Glutamatergic neuron (in vitro differentiated cells): ENCODE measurements at places on chromosomes 13 and 19. TPM values are rescaled to one million over a fixed set of nuclear protein-coding genes. Genes with fewer than 3 reads are reported as not detected.
A peak's percentile ranks its signal among the peaks of the same experiment; 100 is the strongest.

DNA sequence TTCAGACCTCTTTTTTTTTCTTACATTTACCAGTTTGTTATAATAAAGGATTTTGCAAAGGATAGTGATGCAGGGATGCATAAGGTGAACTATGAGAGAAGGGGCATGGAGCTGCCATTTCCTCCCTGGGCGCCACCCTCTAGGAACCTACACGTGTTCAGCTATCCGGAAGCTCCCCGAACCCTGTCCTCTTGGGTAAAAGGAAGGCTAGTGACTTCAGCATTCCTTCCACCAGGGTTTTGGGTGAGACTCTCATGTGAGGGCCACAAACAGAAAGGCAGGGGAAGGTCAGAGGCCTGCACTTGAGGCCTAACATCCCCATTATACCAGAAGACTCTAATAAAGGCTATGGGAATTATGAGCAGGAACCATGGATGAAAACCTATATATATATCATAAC lies 57.3 kb downstream of the IFT88 start:
- no peak for DNase-seq

DNA sequence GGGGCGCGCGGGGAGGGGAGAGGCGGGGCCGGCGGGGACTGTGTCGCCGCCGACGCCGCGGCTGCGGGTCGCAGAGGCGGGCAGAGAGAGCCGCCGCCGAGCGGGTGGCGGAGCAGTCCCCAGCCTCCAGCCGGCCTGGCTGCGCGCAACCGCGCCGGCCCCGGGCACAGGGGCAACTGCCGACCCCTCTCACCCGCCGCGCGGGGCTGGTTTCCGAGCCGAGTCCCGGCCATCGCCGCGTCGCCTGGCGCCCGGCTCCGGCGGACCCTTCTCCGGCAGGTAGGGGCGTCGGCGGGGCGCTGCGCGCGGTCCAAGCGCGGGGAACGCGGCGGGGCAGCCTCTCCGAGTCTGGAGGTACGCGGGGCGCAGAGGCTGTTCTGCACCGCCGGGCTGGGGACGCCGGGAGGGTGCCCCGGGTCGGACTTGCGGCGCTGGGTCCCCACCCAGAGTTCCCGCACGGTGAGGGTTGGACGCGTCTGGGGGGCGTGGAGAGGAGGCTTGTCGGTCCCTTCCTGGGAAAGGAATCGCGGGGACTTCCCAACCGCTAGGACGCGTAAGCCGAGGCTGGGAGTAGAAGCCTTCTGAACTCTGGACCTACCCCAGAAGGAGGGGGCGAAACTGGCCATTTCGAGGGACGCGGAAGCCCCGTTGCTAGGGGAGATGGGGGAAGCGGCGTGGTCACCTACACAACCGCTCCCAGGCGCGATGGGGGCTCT lies 133.6 kb upstream of the MYO16 start:
- peak; percentile 66 for DNase-seq

DNA sequence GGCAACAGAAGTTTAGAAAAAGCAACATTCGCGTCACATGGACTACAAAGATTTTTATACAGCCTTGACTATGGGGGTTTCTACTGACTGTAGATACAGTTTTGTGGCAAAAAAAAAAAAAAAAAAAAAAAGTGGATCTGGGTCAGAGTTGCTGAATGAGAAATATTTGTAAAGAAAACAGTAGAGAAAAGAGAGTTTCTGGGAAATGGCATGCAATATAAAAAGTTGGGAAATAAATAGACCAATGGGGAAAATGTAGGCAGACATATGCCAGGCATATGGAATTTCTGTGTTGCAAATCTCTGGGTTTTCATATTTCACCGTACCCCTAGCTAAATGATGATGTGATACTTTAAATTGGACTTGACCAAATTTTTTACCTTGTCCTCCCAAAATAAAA lies 315.3 kb downstream of the EFNB2 start:
- DNase-seq, result no peak

GRCh38 chr19:46409191-46409590 lies 4.2 kb downstream of the CCDC8 start:
- DNase-seq, result no peak

GRCh38 chr13:92122186-92122853 lies 723.9 kb downstream of the GPC5 start:
- no peak for DNase-seq

DNA sequence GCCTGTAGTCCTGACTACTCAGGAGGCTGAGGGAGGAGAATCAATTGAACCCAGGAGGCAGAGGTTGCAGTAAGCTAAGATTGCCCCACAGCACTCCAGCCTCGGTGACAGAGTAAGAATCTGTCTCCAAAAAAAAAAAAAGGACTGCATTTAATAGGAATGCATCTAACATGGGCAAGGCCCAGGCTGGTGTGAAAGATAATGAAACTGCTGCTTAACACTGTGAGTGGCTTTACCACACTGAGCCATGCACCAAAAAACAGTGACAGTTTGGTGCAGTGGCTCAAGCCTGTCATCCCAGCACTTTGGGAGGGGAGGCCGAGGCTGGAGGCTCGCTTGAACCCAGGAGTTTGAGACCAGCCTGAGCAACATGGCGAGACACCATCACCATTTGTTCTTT lies 8.6 kb downstream of the GTF2F1 start:
- DNase-seq, result no peak

Gene CRTC1
- total RNA-seq, result 28.8 TPM

Gene LIPE
- 39.0 TPM for total RNA-seq

Gene P2RY11
- 21.6 TPM for total RNA-seq

Gene ZNF837
- 2.0 TPM for total RNA-seq

Gene KLF5
- total RNA-seq, result 0.34 TPM
